ENCODE measurements at places on chromosomes 3 and 15.

DNA sequence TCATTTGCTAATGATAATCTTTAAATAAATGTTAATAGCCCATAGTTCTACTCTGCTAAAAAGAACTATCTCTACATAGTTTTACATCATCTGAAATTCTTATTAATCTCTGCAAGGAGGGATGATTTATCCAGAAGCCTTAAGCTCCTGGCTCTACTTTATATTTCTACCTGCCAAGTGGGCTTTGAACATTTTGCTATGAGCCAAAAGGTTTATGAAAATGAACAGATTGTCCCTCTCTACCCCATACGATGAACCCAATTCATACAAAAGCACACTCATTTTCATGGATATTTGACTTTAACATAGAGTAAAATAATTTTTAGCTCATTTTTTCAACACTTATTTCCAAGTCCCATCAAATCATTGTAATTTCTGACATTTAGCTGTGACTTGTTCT lies 611.0 kb downstream of the NSUN3 start:
- DNase-seq: no peak

- no peak for DNase-seq
Measured at GRCh38 chr3:114427285-114428043, 133.6 kb downstream of the TIGIT start.

- DNase-seq: no peak
Measured at GRCh38 chr3:58874248-58874741, 175.5 kb downstream of the CFAP20DC start.

- no peak for DNase-seq
Measured at GRCh38 chr3:158773845-158774830, 27.7 kb upstream of the MFSD1 start.

GRCh38 chr15:65406424-65407000 lies 16.2 kb downstream of the IGDCC4 start:
- DNase-seq: no peak

DNA sequence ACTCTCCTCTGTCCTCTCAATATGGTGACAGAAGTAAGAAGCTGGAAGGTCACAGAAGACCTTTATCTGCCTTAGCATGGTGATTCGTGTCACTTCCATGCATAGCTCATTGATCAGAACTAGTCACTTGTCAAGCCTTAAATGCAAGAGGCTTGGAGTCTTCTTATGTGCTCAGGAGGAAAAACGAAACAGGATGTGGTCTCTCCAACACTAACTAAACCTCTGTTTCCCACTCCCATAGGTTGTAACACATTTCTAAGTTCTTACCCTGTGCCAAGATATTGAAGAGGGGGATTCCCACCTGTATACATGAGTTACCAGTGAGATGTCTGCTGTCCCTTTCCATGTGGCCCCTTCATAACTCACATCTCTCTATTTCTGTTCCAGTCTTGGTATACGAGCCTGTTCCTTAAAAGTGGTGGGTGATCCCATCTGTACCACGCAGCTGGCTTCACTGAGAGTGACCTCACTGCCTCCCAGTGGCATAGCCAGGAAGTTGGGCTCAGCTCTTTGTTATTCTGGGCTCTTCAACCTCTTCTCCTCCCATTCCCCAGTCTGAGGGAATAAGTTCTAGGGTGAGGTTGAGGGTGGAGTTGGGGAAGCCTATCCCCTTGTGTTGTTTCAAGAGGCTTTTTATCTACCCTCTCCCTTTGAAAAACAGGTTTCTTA lies 203.2 kb upstream of the PPP2R3A start:
- peak; percentile 7 for DNase-seq

- no peak for DNase-seq
Measured at GRCh38 chr3:98766924-98767323, 3.8 kb downstream of the ST3GAL6 start.

GRCh38 chr15:69887553-69887952 lies 210.2 kb downstream of the TLE3 start:
- no peak for DNase-seq

- DNase-seq: no peak
Measured at GRCh38 chr15:64824929-64825430, 467 bp downstream of the PIF1 start.

GRCh38 chr3:43953814-43954692 lies 263.3 kb downstream of the ABHD5 start:
- no peak for DNase-seq

- DNase-seq: no peak
Measured at GRCh38 chr15:79593119-79593869, 161.2 kb downstream of the MINAR1 start.

GRCh38 chr3:113179235-113179824 lies 32.0 kb upstream of the BOC start:
- no peak for DNase-seq

GRCh38 chr3:147773116-147773630 lies 364.0 kb downstream of the ZIC1 start:
- no peak for DNase-seq

DNA sequence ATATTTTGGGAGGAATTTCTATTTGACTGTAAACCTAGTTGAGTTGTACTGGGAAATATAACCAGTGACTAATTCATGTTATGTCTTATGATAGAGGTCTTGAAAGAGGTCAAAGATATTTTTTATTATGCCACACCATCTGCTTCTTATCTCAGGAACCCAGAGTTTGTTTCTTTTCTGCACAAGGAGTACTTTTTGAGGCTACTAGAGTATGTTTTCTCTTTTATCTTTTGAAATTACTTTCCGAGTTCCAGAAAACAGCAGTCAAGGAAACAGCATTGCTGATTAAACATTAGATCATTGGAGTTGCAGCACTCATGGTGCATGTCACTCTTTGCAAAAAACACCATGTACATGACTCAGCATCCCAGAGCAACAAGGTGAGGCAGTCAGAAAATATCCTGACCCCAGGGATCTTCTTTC lies 645.8 kb upstream of the NR2F2 start:
- DNase-seq: no peak

GRCh38 chr3:52829906-52830463 lies 487 bp downstream of the ITIH4 start:
- DNase-seq: no peak

- DNase-seq: no peak
Measured at GRCh38 chr3:13473020-13473419, 7.1 kb upstream of the HDAC11 start.

- DNase-seq: no peak
Measured at GRCh38 chr15:101022306-101022705, 103.1 kb downstream of the LRRK1 start.

DNA sequence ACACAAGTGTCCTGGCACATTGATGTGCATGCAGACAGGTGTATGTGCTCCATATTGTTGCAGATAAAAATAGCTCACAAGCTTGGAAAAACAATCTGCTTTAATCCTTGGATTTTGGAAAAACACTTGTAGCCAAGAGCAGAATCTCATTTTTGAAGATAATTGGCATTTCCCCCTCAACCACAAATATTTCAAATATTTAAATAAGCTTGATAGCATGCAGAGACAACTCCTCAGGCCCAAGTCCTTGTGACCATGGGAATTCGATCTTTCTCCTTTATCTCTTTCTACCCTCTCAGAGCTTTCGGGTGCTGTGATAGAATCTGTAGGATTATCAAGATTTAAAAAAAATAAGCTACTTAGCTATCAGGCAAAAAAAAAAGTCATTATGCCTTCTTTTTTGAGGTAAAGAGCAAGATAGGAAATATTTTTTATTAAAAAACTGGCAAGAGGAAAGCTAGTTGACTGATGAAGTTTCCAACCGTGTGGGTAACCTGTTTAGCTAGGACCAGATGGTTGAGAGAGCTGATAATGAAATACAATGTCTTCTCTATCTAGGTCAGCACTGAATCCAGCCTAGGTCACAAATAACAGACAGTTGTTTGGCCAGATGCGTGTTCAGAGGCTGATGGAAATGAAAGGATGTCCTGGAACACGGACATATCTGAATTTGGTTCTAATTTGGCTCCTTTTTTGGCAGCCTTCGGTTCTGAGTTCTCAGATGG lies 54.9 kb upstream of the SNRK start:
- DNase-seq: no peak

- DNase-seq: no peak
Measured at GRCh38 chr15:34610354-34610753, 26.9 kb upstream of the GOLGA8B start.

- no peak for DNase-seq
Measured at GRCh38 chr3:187838016-187838540, 92.8 kb upstream of the BCL6 start.

DNA sequence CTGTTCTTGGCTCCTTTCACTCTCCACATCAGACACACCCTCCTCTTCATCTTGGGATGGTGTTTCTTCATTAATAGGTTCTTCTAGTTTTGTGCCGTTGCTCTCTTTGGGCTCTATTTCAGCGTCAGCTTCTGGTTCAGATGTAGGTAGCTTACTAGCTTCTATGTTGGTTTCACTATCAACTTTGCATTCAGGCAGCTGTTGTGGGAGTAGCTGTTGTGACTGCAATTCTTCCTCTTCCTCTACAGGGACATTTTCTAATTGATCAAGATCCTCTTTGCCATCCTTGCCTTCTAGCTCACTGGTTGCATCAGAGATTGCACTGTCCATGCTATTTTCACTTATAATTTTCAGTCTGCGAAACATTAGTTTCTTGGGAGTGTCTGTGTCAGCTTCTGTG lies 80.1 kb downstream of the SETD2 start:
- no peak for DNase-seq

- DNase-seq: peak; percentile 50
Measured at GRCh38 chr15:67945951-67946700, 106.3 kb upstream of the RNU6-1 start.

- DNase-seq: no peak
Measured at GRCh38 chr15:35506272-35506870, 39.6 kb downstream of the DPH6 start.

GRCh38 chr15:99393641-99394040 lies 142.4 kb downstream of the LRRC28 start:
- no peak for DNase-seq

- DNase-seq: no peak
Measured at GRCh38 chr15:100934166-100934565, 15.0 kb downstream of the LRRK1 start.

DNA sequence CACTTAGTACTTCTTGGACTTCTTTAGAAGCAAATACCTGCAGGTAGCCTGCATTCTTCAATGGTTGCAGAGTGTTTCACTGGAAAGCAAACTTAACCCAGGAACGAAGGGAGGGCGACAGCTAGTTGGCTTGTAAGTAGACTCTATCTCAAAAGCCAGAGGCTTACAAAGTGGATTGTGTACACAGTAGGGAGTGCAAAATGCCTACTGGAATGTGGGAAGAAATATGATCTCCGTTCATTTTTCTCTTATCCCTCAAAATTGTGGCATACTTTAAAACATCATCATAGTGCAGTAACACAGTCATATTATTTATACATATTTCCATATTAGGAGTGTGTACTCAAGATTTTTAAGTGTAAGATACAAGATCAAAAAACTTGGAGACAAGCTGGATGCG lies 155.7 kb downstream of the LIPC start:
- DNase-seq: no peak

DNA sequence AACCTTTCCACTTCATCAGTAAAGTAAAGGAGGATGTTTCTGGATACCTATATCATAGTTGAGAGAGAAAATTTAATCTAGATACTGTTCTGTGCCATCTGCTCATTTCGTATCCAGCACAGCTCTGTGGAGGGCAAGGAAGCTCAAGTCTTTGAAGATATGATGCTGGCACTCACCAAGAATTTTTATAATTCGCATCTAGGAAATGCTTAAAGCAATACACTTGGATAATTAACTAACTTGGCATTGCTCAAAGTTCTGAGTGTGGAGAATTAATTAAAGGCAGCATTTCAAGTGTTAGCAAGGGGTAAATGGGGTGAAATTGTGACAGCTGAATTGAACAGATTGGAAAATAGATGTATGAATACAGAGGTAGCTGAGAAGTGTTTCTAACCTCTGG lies 213.2 kb downstream of the KCNMB2 start:
- no peak for DNase-seq

- no peak for DNase-seq
Measured at GRCh38 chr3:138054057-138054456, 44.1 kb downstream of the CLDN18 start.

- DNase-seq: no peak
Measured at GRCh38 chr15:27595211-27595610, 503.9 kb downstream of the OCA2 start.

DNA sequence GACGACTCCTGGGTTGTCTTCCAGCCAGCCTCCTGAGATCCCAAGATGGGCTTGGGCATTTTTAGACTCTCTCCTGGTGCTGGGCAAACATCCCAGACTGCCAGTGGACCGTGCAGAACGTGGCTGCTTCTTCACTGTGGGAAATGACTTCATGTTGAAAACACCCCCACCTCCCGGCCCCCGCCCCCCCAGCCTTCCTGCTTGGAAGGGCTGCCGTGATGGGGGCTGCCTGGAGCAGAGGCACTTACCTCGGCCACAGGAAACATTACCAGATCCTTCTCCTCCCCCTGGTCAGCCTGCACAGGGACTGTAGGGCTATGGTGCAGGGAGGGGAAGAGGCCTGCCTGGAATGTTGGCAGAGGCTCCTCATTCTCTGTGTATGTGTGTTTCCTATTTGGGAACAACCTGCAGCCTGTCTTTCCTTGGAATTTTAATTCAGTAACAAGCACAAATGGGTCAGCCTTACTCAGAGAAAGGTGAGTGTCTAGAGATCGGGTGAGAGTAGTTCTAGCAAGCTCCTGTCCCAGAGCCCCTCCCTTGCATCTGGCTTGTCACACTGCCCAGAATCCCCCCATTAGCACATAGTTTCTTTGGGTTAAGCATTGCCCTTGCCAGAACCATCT lies 90.8 kb downstream of the ANP32A start:
- DNase-seq: no peak

GRCh38 chr3:52177701-52178042 lies 20.3 kb upstream of the ALAS1 start:
- DNase-seq: no peak
